ENCODE measurements at places on chromosomes 2 and 18. TPM values are rescaled to one million over a fixed set of nuclear protein-coding genes. Genes with fewer than 3 reads are reported as not detected.

Gene LAMA3
- total RNA-seq: 6.5 TPM

Gene ACKR3
- 11.8 TPM for total RNA-seq

Gene IL36G
- not detected for total RNA-seq

Gene GALR1
- total RNA-seq: not detected

Gene ACYP2
- total RNA-seq: 4.7 TPM

Gene KCNK3
- total RNA-seq: not detected

Gene KCNG2
- not detected for total RNA-seq

Gene MPPE1
- 15.7 TPM for total RNA-seq

Gene C2orf78
- total RNA-seq: not detected

Gene TTC27
- 18.6 TPM for total RNA-seq

Gene EGR4
- total RNA-seq: not detected

Gene SAG
- not detected for total RNA-seq

Gene PLCD4
- 2.9 TPM for total RNA-seq

Gene TXNDC2
- 0.10 TPM for total RNA-seq

Gene PFN4
- total RNA-seq: not detected

Gene FAM110C
- total RNA-seq: under 0.01 TPM

Gene RIT2
- total RNA-seq: not detected

Gene GCG
- total RNA-seq: not detected

Gene SCN2A
- not detected for total RNA-seq

Gene PLA2R1
- total RNA-seq: 32.0 TPM

Data from vein endothelial cell (primary cell).